NK-92 treated with Interleukin-12 subunit alpha and Interleukin-12 subunit beta, amount 100 ng/mL, for 24 hours (cell line): ENCODE measurements at places on chromosomes 1 and 21.
A peak's percentile ranks its signal among the peaks of the same experiment; 100 is the strongest.

DNA sequence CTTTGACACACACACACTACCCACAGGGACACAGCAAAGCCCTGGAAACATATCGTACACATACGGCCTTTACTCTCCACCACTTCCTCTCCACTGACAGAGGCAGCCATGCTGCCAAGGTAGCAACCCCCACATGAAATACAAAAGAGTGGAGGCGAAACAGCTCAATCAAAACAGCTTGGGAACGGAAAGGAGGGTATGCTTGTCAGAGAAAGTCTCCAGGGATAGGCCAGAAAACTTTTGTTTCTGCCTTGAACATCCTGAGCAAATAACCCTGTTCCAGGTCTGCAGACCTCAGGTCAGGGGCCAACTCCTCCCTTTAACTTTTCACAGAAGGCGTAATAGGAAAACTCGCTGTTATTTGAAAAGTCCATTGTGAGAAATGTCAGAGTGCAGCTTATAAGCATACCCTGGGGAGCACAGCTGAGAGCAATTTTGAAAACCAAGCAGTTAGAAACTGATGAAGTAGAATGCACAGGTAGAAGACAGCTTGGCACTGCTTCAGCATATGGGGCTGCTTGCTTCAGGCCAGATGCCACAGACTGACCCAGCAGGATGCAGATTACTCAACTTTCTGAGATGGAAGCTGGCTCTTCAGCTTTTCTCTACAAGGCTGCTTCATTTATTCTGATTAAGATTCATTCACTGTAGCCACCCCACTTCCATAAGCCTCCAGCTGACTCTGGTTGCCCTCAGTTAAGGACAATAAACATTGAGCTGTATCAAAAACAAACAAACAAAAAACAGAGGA lies 18.0 kb downstream of the KIAA0319L start:
- peak; percentile 33 for DNase-seq

DNA sequence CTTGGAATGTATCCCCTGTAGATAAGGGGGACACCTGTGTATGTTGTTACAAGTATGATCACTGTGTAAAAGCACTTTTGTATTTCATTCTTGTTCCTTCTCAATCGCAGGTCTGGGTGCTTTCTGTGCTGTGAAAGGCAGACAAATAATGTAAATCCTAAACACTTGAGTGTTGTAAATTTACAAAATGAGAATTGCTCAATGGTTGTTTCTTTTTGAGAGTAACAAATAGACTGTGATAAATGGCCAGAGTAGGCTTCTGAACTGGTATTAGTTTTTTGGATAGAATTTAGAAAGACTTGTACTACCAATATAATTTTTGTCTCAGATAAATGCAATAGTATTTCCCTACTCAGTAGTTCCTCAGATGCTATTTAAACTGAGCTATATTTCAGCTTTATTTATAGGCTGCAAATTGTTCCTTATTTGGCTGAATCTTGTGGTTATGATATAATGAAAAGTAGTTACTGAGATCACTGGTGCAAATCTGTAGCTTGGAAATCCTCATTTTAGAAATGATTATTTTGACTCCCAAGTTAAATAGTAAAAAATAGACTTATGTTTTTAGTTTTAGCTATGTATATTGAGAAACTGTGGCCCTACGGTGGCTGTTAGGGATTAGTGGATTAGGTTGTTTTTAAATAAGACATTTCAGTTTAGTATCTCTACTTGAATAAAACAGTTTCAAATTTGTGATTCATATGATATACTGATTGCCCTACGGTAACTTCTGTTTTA lies 9.2 kb downstream of the BACH1 start:
- DNase-seq = no peak

GRCh38 chr21:14862794-14863720 lies 201.7 kb downstream of the NRIP1 start:
- no peak for DNase-seq

- no peak for DNase-seq
Observed at GRCh38 chr1:22364326-22364650, 87.4 kb upstream of the ZBTB40 start.

DNA sequence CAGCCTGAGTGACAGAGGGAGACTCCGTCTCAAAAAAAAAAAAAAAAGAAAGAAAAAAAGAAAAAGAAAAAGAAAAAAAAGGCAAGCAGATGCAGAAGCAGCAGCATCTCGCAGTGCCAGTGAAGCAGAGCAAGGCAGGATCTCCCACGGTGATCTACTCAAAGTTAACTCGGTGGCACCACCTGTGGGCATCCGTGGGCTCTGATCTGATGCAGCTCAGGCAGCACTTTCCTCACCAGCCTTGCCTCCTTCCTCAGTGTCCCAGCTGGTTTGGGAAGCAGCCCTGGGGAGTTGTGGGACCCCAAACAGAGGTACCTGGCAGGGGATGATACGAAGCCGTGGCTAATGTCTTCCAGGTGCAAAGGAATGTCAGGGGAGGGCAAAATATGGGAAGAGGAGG lies 104.3 kb upstream of the KRTAP19-8 start:
- DNase-seq = no peak

DNA sequence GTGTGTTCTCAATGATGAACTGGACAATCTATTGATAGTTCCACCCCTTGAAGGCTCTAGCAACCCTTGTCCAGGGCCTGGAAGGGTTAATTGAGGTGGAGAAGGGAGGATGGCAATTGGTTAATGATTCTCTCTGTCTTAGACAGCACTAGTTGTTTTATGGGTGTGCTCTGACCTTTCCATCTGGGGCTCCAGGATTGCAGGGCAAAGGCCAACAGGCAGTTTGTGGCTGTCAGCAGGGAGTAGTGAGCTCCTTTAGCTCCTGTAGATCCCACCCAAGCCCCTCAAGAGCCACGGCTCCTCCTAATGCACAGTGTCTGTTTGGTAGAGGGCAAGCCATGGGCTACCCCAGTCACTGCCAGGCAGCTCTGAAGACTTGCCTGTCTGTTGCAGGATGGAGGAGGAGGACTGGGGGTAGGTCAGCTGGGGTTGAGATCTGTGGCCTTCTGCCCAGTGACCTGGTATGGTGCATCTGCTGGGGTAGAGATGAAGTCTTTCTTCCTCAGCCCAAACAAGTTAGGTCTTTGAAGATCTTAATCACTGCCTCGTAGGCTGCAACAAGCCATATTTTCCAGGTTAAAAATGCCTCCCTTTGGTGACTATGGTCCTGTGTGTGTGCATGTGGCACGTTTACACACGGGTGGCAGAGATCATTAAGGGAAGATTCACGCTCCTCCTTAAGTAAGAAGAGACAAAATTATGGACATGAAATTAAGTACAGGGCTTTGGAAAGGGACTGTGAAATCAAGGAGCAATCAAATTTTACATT lies 7.7 kb downstream of the MROH7 start:
- DNase-seq = no peak

- no peak for DNase-seq
Observed at GRCh38 chr1:85407746-85408377, 57.1 kb downstream of the DDAH1 start.

DNA sequence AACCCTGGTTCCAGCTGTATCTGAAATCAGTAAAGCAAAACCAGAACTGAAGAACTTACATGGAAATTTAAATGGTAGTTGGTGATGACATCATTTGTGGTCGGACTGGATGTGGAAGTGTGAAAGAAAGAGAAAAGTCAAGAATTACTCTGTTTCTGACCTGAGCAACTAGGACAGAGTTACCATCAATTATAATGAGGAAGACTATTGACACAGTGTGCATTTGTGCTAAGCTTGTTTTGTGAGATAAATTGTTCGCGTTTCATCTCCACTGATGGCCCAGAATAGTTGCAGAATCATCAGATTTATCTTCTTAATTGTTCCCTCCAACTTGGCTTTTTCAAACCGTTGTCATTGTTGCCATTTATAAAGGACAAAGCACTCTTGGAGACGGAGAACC lies 410.6 kb upstream of the DEPDC1 start:
- no peak for DNase-seq

GRCh38 chr21:8989261-8989711 lies 1532.1 kb upstream of the TPTE start:
- no peak for DNase-seq

DNA sequence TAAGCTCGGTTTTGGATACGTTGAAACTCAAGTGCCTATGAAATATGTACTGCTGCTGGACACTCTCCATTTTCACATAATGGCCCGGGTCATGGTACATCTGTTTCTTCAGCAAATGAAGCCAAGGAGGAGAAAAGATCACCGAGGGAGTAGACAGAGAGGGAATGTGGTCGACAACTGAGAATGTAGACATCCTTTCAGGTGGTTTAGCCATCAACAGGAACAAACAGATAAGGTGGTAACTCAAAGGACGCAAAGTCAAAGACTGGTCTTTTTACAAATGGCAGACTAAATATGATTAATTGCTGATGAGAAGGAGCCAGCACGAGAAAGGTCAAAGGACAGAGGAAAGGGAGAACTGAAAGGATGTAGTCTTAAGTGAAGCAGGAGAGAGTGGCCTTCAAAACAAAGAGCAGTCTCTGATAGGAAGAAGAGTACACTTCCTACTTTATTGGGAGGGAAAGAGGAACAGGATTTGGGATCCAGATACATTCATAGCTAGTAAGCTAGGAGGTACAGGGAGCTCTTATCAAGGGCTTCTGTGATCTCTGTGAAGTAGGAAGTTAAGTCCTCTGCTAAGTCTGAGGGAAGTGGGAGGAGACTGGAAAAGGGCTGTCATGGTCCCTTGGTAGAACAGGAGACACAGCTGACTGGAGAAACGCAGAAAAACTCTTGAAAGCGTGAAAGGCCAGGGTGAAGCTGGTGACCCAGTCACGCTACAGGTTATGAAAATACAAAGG lies 28.3 kb downstream of the NUP133 start:
- no peak for DNase-seq
